ENCODE measurements at places on chromosomes 6 and 20.

- DNase-seq = no peak
Observed at GRCh38 chr6:43941174-43941573, 171.2 kb downstream of the VEGFA start.

GRCh38 chr6:28433119-28433518, 10.2 kb downstream of the ZSCAN23 start:
- peak; percentile 8 for DNase-seq

- DNase-seq = no peak
Observed at GRCh38 chr6:106254636-106255035, 70.9 kb downstream of the ATG5 start.

DNA sequence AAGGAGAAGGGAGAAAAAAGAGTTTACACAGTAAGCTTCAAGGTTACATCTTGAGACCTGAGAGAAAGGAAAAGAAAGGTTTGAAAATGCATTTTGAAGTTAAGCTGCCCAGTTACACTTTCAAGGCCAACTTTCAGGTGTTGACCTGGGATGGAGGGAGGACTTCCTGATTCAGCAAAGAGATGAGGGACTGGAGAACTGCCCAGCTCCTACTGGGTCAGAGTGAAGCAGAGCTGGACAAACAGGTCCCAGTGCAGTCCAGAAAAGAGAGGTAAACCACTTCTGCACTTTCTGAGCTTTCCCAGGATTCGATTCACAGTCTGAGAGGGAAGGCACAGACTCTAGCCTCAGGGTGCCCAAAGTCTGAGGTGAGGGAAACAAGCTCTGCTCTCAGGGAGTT, 6.0 kb upstream of the TJAP1 start:
- no peak for DNase-seq

GRCh38 chr6:110699780-110700179, 115.5 kb downstream of the CDK19 start:
- no peak for DNase-seq

DNA sequence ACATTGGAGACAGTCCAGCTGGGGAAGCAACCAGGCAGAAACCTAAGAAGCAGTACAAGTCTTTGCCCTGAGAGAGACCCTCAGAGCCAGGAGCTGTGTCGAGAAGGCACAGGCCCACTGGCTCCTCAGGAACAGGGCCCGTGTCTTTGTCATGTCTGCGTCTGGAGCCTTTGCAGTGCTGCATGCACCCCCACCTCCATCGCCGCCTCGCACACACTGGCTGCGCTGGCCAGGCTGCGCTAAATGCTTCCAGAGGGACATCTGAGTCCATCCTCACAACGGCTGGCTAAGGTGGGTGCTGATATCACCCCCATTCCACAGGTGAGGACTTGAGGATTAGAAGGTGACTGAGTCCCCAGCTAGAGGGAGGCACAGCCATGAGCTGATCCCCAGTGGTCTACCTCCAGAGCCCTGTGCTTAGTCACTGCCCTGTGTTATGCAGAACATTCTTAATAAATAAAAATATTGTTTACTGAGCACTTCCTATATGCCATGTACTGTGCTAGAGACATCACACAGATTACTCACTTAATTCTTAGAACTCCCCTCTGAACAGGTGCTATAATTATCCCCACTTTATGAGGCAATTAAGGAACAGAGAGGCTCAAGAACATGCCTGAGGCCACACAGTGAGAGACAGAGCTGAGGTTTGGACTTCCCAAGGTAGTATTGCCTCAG, 27.6 kb downstream of the GABRR2 start:
- DNase-seq = no peak

GRCh38 chr6:166167258-166167731, 356 bp downstream of the TBXT start:
- no peak for DNase-seq

GRCh38 chr6:98946879-98947410, 801 bp downstream of the FBXL4 start:
- peak; percentile 73 for DNase-seq

DNA sequence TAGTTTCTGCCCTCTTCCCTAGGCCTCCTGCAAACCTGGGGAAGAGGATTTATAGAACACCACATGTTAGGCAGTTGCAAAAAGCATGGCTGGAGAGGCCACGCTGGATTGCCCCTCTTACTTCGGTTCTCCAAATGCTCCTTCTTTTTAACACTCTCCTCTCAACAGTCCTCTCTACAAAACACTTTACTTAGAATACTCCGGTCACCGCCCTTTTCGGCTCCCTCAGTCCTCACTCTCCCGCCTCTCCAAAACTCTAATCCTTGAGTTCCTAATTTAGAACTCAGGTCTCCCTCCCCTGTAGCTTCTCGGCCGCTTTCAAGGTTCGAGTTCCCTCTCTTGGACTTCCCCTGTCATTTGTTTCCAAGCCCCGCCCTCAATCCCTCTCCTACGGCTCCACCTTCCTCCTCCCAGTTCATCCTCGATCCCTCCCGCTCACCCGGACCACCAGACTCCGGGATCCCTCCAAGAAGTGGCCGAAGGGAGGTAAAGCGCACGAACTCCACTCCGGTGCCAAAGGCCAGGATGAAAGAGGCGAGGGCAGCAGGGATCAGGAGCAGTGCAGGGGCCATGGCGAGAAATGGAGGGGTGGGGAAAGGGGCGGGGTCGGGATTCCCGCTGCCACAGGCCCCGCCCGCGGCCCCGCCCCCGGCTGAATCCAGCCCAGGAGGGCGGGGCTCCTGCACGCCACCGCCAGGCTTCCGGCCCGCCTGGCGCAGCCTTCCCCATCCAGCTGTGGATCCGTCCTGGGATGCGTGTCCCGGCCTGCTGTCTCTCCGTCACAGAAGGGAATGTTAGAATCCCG, at the start of gene NRM:
TSS of gene NRM (minus strand) at position 582 of the 805 bp plus-strand sequence. CDS start at position 572, 10 bp downstream.
- DNase-seq = peak; percentile 84

GRCh38 chr6:90417385-90417784, 120.7 kb upstream of the BACH2 start:
- DNase-seq = no peak

GRCh38 chr6:106976270-106976669, 1.7 kb upstream of the CD24 start:
- DNase-seq = no peak

GRCh38 chr20:38635721-38636288, 34.2 kb downstream of the ARHGAP40 start:
- peak; percentile 31 for DNase-seq

DNA sequence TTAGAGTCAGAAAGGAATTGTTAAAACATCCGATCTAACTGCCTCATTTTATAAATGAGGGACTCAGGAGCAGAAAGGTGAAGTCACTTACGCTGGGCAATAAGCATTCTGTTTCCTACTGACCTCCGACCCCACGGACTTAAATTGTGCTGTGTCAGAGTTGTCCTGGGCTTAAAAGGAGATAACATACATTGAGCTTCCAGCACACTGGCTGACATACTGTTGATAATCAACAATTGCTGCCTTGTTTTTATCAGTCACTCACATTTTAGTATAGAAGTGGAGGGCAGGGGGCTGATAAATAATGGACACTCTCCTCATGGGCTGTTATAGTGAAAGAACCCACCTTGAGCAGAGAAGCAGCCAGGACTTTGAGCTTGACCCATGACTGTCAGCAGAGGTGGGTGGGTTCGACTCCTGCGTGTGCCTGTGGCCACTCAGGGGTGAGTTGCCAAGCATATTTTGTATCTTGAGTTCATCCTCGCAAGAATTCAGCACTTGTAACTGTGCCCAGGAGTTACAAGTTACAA, 166.5 kb upstream of the JARID2 start:
- DNase-seq = no peak

DNA sequence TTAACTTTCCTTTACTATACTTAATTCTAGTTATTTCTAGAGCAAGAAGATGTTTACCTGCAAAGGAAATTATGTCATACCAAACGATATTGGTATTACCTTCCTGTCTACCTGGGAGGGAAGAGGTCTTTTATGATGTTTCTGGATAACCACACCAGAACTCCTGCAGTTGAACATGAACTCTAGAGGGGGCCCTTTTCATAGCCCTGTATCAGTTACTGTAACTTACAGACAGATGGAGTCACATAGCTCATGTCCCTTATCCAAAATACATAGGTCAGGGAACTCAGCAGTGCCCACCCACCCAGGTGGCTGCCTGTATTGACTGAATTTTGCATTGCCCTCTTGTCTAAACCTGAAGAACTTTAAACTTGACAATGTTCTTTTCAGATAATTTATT, 35.1 kb upstream of the MYL9 start:
- peak; percentile 50 for DNase-seq

DNA sequence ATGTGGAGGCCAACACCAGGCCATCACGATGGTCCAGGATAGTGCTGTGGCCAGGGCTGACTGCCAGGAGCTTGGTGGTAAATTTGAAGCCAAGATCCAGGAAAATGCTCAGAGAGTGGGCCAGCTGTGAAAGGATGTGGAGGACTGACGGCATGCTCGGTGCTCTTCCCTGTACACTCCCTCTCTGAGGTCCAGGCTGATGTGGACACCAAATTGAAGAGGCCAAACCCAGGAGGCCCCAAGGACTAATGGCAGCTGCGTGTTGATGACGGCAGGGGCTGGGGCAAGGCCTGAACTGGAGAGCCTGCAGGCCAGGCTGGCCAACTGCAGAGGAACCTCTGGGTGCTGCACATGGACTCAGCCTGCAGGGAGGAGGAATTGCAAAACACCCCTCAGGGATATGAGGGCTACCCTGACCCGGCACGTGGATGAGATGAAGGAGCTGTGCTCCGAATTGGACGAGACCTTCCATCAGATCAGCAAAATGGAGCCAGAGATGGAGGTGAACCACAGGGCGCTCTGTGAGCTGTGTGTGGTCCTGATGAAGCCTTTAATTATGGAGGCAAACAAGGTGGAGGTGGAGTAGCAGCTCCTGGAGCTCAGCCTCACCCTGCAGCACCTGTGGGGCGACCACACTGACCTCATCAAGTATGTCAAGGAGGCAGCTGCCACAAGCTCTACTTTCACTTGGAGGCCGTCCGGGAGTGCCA, 6.9 kb upstream of the RAET1E start:
- DNase-seq = no peak

DNA sequence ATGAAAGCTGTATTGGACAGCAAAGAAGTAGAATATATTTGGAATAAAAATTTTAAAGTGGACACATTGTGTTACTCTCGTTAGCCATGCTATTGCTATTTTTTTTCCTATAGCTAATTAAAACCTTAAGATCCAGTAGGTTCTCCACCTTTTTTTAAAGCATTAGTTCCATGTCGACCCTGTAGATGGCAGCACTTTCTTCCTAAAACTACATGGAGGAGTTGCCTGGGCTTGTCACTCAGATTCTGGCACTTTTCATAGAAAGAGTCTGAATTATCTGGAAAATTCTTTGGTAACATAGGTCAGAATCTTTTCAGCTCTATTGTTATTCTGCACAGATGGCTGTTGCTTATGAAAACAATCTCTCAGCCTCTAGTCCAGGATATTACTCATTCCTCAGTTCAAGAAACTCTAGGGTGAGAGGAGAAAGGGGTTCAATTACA, 42.0 kb upstream of the ESR1 start:
- peak; percentile 52 for DNase-seq

GRCh38 chr6:132410830-132411229, 9.6 kb upstream of the MOXD1 start:
- DNase-seq = no peak

DNA sequence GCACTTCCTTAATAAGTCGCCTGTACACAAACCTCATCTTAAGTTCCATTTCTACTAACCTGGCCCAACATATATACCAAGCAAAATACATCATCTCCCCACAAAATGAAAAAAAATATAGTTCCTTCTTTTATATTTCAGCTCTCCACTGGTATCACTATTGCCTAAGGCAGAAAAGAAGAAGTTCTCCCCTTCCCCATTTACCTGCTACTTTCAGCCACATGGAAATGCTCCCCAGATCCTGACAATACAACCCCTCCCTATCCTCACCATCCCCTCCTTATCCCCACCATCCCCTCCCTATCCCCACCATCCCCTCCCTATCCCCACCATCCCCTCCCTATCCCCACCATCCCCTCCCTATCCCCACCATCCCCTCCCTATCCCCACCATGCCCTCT, 175.7 kb downstream of the LINC00237 start:
- no peak for DNase-seq

- peak; percentile 18 for DNase-seq
Observed at GRCh38 chr20:53080969-53081871, 109.1 kb downstream of the TSHZ2 start.

GRCh38 chr6:135358251-135358821, 139.2 kb downstream of the AHI1 start:
- no peak for DNase-seq

DNA sequence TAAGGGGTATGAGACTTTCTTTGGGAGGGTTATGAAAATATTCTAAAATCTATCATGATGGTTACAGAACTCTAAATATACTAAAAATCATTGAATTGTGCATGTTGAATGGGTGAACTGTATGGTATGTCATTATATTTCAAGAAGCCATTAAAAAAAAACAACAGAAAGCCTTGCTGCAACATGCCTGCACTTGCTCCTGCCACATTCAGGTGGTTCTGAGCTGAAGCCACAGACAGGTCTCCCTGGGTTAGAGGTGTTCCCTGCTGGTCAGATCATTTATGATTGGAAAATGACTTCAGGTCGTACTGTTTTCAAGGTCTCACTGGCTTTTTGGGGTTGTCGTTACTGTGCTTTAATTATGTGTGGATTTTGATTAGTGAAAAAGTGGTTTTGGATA, 13.3 kb downstream of the GMPR start:
- DNase-seq = no peak

DNA sequence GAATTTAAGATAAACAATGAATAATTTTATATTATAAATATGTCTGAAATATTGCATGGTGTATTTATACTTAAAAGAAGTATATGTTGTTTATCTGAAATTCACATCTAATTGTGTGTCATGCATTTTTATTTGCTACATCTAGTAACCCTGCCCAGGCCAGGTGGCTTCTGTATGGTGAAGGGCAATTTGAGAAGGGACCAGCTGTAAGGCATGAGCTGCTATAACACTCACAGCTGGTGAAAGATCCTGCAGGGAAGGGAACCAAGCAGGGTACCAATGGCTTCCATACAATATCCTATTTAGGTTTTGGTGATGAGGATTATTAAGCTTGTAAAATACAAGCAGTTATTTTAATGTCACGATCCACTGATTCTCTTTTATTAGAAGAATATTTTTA, 921.8 kb upstream of the GJE1 start:
- no peak for DNase-seq

DNA sequence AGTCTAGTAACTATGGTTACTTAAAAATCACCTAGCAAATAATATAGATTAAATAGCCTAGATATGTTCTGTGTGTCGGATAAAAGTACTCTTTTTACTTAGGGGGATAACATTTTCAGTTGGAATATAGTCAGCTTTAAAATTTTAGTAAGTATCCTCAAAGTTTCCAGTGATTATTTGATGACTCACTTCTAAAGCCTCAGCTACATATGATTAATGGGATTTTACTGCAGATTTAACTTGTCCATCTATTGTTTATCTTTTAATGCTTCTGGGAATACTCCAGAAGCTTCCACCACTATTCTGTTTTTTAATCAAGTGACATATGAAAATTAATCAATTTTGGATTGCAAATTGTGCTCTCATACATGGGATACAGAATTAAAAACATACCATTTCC, 8.7 kb upstream of the TENT5A start:
- no peak for DNase-seq

- no peak for DNase-seq
Observed at GRCh38 chr20:51609251-51609650, 66.7 kb upstream of the NFATC2 start.

GRCh38 chr20:61839223-61839911, 226.3 kb downstream of the TAF4 start:
- DNase-seq = no peak

Data from OCI-LY7 (cell line).